Activated CD4-positive, alpha-beta T cell treated with anti-CD3 and anti-CD28 coated beads, Interleukin-2, Interleukin-4, amounts not matched to agents 100 ng/mL and 50 ng/mL, durations not matched to agents 16 hours and 8 hours (primary cell): ENCODE measurements at places on chromosomes 6 and 20.

DNA sequence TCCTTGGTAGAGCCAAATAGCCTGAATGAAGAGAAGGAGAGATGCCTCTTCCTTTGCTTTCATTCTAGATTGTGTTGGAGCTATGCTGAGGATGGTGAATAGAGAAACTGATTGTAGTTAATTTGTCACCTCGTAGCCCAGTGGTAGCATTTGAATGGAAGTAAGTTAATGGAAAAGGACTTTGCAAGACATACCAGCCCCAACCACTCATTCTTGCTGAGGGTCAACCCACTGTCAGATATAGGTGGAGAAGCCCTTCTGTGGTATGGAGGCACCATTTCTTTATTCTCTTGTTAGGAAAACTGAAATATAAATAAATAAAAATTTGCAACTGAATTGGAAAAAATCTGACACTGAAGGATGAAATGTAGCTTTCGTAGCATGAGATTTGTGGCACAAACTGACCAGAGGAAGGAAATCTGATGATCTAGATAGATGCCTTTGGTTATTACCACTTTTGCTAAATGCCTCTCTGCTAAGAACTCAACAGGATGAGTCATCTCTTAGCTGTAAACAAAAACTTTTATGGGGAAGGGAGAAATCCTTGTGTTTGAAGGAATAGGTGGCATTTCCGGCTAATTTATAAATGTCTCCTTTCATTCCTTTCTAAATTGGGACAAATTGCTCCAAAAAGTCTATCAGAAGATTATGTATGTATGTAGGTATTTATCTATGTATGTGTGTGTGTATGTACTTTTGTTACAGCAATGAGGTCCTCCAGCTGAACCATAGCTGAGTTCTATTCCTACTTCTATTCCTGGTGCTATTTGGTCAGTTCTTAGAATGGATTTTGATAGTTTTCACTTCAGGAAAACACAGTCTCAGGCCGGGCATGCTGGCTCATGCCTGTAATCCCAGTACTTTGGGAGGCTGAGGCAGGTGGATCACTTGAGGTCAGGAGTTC, 76.5 kb upstream of the SUPT3H start:
- DNase-seq = no peak

GRCh38 chr20:19205981-19206396, 6.5 kb upstream of the SLC24A3 start:
- peak; percentile 69 for DNase-seq

DNA sequence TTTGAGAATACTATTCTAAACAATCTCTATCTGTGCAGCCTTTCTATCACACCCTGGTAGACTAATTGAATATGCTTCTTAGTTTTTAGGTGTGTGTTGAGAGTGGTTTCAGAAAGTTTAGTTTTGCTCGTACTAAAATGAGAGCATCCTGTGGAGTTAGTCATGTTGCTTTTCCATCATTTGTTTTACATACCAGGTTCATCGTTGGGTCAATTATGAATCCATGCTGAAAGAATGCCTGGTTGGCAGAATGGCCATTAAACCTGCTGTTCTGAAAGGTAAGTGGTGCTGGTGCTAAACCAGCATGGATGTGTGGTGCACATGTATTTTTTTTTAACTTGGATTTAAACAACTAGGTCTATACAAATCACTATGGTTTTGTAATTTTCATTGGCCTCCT, 49.3 kb downstream of the CYB5R4 start:
- no peak for DNase-seq

DNA sequence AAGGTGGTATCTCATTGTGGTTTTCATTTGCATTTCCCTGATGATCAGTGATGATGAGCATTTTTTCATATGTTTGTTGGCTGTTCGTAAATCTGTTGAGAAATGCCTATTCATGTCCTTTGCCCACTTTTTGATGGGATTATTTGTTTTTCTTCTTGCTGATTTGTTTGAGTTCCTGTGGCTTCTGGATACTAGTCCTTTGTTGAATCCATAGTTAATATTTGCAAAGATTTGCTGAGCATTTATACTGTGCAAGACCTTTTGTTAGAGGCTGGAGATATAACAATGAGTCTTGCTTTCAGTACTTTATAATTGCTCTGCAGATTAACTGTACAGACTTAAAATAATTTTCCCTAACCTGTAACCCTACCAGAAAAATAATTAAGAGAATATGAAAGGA, 35.6 kb downstream of the PDE7B start:
- DNase-seq = no peak

- DNase-seq = no peak
Measured at GRCh38 chr20:33719277-33719988, 677 bp downstream of the PXMP4 start.
